ENCODE measurements at places on chromosomes 2 and 18.
A peak's percentile ranks its signal among the peaks of the same experiment; 100 is the strongest.

- DNase-seq, result no peak
Measured at GRCh38 chr2:168254158-168254935, 7.0 kb upstream of the STK39 start.

- no peak for DNase-seq
Measured at GRCh38 chr2:183059561-183059960, 19.0 kb upstream of the DUSP19 start.

DNA sequence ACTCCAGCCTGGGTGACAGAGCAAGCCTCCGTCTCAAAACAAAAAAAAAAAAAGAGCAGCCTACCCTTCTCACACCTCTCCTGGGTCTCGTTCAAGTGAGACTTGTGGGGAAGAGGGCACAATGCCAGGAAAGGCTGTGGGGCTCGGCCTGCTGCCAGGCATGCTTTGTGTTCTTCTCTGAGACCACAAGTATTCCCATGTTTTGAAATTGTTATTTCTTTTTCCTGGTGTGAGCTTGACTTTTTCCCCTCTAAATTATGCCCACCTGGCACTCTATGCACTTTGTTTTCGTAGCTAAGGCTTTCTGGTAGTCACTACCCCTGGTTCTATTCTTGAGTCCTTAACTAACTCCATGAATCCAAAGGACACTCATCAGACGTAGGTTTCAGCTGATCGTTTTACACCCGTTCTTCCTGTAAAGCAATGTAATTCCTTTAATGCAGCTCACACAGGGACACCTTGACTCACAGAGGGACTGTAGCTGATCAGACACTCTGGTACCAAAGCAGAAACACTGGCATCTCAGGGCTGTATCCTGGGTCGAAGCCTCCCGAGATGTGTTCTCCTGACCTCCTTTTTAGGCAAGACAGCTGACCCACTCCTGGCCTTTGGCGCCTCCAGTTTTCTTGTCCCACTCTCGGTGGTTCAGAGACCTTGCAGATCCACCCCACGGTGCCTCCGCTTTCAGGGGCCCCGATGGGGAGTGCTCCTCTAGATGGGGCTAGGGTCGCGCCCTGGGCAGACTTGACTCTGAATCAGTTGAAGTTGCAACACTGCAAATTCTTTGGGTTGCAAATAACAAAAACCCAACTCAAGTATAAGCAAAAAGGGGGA, 193.3 kb upstream of the AGAP1 start:
- no peak for DNase-seq

DNA sequence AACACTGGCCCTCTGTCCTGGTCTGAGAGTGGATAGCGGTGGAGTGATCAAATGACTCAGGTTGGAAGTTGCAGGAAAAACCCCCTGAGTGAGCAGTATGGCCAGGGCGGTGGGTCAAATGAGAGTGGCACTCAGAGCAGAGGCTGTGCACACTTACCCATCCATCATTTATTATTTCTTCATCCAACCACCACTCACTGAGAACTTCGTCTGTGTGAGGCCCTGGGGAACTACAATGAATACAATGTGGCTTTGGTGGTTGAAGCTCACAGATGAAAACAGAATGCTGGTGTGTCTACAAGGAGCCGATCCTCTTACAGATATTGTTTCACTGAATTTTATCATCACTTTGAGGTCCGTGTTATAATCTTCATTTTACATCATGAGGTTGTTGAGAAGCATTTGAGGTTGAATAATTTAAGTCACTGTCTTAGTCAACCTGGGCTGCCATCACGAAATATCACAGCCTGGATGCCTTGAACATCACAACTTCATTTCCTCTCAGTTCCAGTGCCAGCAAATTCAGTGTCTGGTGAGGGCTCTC, 73.4 kb upstream of the ID2 start:
- peak; percentile 67 for DNase-seq

DNA sequence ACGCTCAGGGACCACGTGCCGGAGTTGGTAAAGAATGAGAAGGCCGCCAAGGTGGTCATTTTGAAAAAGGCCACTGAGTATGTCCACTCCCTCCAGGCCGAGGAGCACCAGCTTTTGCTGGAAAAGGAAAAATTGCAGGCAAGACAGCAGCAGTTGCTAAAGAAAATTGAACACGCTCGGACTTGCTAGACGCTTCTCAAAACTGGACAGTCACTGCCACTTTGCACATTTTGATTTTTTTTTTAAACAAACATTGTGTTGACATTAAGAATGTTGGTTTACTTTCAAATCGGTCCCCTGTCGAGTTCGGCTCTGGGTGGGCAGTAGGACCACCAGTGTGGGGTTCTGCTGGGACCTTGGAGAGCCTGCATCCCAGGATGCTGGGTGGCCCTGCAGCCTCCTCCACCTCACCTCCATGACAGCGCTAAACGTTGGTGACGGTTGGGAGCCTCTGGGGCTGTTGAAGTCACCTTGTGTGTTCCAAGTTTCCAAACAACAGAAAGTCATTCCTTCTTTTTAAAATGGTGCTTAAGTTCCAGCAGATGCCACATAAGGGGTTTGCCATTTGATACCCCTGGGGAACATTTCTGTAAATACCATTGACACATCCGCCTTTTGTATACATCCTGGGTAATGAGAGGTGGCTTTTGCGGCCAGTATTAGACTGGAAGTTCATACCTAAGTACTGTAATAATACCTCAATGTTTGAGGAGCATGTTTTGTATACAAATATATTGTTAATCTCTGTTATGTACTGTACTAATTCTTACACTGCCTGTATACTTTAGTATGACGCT, 5.8 kb downstream of the MYCN start:
- DNase-seq, result no peak

All from activated CD4-positive, alpha-beta T cell treated with anti-CD3 and anti-CD28 coated beads for 36 hours (primary cell).